Stimulated activated CD8-positive, alpha-beta memory T cell treated with anti-CD3 and anti-CD28 coated beads, Interleukin-4, amount 100 ng/mL, for 1 hour (primary cell): ENCODE measurements at places on chromosomes 1 and 21.

DNA sequence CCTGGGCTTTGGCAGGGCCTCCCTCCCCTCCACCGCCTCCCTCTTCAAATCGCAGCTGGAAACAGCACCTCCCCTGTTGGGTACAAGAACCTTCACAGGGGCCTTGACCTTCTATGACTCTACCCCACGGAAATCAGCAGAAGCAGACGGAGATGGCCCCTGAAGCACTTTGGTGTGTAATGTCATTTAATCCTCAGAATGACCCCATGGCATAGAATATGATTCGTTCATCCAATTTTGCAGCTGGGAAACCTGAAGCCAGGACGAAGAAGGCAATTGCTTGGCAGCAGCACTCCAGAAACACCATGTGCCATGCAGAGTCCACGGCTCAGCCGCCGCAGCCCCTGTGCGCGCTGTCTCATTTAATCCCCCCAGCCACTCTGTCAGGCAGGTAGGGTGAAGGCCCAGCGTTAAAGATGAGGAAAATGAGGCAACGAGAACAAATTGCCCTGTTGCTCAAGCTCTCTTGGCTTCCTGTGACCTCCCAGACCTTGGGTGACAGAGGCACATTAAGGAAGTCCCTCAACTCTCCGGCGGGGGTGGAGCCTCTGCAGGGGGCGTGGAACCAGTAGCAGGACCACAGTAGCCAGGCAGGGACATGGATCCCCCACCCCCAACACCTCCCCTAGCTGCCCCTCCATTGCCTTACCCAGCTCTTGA, 25.8 kb upstream of the LAPTM5 start:
- DNase-seq, result no peak

DNA sequence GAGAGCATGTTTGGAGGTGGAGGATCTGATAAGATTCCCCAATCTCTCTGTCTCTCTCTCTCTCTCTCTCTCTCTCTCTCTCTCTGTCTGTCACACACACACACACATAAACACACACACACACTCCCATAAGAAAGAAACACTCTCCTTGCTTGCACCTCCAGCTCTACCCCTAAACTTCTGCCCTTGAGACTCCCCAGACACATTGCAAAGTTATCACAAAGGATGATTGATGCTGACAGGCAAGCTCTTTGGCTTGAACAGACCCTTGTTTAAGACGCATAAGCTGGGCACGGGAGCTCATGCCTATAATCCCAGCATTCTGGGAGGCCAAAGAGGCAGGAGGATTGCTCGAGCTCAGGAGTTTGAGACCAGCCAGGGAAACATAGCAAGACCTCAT, 78.2 kb downstream of the NAV1 start:
- no peak for DNase-seq

- no peak for DNase-seq
These were observed 16.7 kb downstream of the SOAT1 start for GRCh38 chr1:179310291-179310690.

- DNase-seq, result no peak
These were observed 102.5 kb upstream of the CASZ1 start for GRCh38 chr1:10898921-10899320.

DNA sequence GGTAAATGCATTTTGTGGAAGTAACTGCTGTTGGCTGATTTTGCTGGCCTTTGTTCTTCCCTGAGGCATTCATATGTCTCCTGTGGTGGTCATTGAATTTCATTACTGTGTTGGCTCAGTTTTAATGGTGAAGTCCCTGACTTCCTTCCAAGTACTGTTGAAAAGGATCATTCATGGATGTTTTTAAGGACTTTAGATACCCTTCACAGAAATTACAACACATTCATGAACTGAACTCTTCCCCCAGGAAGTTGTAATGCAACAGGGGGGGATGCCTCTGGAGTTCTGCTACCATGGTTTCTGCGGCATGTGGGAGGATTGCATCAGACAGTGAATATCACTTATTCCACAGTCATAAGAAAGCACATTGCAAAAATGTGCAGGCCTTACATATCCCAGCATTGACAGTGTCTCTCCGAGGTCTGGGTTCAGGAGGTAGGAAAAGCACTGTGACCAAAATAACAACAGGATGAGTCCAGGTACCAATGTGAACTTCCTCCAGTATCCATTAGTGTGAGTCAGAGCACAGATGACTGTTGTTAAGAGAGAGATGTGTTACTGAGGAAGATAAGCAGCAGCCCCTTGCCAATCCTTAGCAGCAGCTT, 2.1 kb upstream of the RAB3GAP2 start:
- no peak for DNase-seq

DNA sequence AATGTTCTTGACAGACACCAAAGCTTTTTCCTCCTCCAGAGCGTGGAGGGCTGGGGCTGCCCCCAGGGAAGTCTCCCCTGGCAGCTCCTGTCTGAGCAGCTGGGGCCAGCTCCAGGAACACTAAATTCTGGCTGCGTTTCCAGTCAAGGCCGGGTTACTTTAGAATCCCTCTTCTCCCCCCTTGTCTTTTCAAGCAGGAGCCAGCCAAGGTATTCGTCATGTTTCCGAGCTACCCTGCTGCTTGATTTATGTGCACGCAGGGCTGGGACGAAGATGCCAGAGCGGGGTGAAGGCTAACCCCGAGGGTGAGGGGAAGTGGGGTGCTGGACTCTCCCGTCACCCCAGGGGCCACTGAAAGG, 68.1 kb upstream of the ANGPTL1 start:
- DNase-seq, result no peak

DNA sequence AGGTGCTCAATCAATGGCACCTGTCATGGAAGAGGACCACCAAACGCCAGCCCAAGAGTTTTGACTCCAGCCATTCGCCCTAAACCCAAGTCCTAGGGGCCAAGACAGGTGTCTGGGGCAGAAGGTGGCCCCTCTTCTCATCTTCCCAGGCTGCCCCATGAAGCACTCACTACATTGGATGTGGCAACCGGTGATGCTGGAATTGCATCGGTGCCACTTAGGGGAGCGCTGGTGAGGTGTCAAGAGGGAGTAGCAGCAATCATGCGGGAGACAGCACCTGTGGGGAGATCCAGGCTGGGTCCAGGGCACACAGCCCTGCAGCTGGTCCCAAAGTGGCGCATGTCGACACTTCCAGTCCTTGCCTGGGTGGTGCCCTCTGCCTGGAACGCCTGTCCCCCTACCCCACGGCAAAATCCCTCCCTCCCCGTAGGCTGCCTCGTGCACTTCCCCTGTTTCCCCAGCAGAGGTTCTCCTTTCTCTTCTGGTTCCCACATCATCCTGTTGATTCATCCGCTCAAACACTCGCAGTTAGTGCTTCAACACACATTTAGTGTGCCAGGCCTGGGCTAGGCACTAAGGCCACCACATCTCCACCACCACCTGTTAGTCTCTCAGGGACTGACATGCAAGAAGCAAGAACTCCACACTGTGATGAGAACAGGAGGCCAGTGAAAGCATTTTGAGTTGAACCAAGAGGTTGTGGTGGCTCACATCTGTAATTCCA, 18.5 kb downstream of the PLA2G2D start:
- no peak for DNase-seq

GRCh38 chr1:66393586-66394287, 140.2 kb upstream of the SGIP1 start:
- DNase-seq, result no peak

DNA sequence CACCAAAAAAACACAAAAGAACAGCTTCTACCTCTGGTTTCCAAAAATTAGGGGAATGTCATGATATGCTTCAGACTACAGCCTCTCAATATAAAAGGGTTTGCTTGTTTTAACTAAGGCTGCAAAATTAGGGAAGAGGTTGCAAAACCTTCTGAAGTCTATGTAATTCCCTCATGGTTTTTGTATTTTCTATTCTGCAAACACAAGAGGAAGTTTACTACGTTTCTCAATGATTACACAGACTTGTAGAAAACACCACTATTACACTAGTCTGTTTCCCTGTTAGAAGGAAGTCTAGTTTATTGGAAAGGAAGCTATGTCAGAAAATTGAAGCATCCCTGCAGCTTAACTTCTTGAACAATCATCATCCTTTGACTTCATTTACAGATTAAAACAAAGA, 229.7 kb upstream of the FMN2 start:
- no peak for DNase-seq

- DNase-seq, result no peak
These were observed 745 bp downstream of the MAGI3 start for GRCh38 chr1:113390871-113391648.

DNA sequence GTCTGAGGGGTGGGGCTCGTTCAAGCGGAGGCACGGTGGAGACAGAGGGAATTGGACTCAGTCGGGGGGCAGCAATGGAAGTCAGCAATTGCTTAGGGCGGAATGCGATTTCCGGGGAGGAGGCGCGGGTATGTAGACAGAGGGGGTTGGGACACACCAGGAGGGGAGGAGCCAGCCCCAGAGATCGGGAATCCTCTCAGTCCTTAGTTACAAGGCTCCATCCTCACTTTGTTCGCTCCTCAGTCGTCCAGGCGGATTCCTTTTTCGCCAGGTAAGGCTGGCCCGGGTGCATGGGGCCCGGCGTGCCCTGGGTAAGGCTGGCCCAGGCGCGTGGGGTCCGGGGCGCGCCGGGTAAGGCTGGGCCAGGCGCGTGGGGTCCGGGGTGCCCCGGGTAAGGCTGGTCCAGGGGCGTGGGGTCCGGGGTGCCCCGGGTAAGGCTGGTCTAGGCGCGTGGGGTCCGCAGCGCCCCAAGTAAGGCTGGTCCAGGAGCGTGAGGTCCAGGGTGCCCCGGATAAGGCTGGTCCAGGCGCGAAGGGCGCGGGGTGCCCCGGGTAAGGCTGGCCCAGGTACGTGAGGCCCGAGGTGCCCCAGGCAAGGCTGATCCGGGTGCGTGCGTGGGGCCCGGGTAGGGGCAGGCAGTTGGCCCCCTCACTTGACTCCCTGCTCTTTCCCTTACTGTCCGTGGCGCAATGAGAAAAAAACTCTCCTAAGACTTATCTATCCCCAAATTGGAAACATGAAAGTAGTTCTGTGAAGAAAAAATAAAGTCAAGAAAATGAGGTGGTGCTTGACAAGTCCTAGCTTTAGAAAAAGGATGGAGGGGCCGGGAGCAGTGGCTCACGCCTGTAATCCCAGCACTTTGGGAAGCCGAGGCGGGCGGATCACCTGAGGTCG, at the start of gene L1TD1:
Gene L1TD1, plus strand, starts transcription at position 199 of the 894 bp plus-strand sequence. CDS start 11,780 bp downstream, outside the sequence.
- DNase-seq, result no peak

DNA sequence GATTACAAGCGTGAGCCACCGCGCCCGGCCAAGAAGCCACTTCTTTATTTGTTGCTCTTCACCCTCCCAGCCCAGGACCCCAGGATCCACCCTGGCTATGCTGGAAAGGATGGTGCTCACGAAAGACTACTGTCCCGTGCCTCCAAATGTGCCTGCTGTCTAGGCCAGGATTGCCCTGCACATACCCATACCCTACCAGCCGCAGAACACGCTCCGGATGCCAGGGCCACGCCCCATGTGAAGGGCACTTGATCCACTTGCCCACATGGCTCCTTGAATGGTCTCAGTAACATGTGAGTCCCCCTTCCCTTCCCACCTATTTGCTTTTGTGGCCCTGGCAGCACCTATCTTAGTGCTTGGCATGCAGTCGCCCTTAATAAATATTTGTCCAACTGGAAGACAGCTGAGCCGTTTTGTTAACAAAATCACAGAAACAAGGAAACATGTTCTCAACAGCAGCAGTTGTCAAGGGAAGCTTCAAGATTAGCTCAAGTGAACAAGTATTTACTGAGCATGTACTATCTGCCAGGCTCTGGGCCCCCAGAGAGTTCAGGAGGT, 13.8 kb upstream of the UBXN10 start:
- DNase-seq, result no peak

- no peak for DNase-seq
These were observed 16.5 kb upstream of the OVAAL start for GRCh38 chr1:180542113-180542837.

GRCh38 chr1:48000883-48001282, 3.7 kb upstream of the TRABD2B start:
- no peak for DNase-seq

- no peak for DNase-seq
These were observed 62.8 kb downstream of the NVL start for GRCh38 chr1:224266915-224267856.

DNA sequence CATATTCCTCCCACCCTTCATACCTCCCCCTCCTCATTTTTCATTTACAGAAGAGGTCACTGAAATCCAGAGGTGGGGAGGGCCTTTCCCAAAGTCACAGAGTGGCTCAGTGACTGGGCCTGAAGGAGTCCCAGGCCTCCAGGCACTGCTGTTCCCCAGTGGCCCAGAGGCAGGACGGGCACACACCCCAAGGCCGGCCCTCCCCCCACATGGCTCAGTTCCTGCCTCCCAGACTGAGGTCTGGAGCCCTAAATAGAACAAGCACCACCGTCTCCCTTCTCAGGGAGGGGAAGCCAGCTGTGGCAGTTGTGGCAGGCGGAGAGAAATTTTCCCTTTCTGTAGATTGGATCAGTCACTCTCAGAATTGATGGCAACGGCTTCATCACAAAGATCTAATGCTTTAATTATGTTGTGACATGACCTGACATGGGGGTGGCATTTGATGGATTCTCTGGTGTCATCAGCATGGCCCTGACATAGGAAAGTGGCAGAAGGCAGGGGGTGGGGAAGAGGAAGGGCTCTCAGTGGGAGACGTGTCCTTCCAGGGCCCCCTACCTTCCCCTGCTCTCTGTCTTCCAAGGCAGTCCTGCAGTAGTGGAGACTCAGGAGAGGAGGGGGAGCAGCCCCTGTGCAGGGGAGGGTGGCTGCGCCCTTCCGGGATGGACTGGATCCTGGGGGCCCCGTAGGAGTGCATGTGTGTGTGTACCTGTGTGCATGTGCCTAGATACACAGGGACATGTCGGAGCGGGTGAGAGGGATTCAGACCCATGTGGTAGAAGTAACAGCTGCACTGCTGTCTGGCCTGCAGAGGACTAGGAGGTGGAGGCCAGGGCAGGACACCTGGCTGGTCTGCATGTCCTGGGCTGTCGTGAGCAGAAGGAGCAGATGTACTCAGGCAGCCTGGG, 41.2 kb upstream of the FOXO6 start:
- DNase-seq, result no peak

DNA sequence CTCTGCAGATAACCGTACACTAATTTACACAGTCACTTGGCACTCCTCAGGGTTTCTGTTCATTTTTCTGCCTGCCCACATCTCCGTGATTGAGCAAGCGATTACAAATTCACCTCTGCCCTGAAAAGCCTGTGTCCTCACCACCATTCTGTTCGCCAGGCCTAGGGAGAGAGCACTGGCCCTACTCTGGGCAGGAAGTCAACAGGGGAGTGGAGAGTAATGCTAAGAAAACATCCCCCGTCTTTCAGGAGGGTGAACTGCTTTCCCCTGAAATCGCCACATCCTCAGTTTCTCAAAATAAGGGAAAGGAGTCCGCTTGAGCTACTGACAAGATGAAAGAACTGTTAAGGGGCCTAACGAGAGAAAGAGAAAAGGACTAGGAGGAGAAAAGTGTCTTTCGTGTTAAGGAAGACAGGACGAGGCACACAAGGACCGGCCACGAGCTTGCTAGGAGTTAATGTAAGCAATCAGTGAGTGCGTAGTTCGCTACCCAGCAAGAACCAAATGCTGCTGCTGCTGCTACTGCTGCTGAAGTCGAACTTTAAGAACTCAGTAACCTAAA, 632 bp downstream of the PEX19 start:
- no peak for DNase-seq

DNA sequence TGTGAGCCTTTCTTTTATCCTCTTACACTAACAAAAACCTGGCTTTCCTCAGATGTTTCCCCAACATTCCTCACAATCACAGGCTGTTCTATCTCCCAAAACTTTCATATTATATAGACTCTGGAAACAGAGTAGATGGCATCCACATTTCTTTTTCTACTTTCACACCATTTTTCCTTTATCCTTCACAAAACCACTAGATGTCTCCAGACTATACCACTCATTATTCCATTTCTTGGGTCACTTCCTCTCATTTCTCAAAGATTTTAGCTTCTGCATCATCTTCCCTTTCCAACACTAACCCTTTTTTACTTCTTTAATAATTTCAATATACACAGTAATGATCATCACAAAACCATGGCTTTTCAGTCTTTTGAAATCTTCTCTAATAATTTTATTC, 286.0 kb upstream of the DEPDC1 start:
- DNase-seq, result no peak

GRCh38 chr1:109615879-109616278, 3.5 kb downstream of the GNAT2 start:
- no peak for DNase-seq
